ENCODE measurements at places on chromosomes 1 and 21.

GRCh38 chr1:98565951-98566350 lies 95.6 kb upstream of the SNX7 start:
- DNase-seq, result no peak

GRCh38 chr1:160553778-160554177 lies 25.5 kb downstream of the CD84 start:
- DNase-seq, result no peak

DNA sequence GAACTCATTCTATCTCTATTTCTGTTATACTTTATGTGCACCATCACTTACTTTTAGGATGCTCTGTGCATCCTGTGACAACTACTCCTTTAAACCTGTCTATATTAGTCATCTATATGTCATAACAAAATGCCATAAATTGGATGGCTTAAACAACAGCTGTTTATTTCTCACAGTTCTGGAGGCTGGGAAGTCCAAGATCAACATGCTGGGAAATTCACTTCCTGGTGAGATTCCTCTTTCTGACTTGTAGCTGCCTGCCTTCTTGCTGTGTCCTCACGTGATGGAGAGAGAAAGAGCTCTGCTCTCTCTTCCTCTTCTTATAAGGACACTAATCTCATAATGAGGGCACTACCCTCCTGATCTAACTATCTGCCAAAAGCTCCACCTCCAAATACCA lies 62.3 kb upstream of the RCOR3 start:
- no peak for DNase-seq

DNA sequence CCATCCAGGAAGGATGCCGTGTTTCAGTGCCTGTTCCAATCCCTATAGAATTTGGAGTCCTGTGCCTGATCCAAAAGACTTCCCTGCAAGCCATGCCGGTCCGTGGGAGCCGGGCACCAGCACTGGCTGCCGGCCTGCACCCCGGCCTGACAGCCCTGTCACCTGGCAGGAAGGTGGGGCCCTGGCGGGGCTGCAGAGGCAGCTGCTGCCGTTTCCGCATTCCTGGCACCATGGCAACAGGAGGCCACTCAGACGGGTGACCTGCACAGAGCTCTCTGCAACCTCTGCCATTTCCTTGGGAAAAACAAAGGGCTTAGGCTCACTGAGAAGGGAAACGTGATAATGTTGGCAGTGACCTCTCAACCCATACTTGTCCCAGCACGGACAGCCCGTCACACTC lies 63.2 kb upstream of the TMEM51 start:
- no peak for DNase-seq

DNA sequence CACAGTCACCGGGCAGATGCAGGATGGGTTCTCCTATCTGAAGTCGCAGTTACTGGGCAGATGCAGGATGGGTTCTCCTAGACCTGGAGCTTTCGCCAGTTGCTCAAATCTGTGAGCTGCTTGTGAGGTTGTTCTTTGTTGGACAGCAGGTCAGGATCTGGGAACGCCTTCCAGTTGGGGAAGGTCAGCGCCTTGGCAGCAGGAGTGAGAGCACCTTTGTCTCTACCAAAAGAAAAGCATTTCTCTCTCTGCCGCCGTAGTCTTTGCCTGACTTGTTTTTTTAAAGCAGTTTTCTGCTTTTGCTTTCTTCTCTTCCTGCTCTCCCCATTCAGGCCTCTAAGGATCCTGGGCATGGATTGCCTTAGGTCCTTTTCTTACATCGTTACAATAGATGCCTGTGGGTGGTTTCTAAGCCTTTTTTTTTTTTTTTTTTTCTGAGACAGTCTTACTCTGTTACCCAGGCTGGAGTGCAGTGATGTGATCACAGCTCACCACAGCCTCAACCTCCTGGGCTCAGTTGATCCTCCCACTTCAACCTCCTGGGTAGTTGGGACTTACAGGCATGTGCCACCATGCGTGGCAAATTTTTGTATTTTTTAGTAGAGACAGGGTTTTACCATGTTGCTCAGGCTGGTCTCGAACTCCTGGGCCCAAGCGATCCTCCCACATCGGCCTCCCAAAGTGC lies 15.7 kb downstream of the PEX14 start:
- DNase-seq, result no peak

DNA sequence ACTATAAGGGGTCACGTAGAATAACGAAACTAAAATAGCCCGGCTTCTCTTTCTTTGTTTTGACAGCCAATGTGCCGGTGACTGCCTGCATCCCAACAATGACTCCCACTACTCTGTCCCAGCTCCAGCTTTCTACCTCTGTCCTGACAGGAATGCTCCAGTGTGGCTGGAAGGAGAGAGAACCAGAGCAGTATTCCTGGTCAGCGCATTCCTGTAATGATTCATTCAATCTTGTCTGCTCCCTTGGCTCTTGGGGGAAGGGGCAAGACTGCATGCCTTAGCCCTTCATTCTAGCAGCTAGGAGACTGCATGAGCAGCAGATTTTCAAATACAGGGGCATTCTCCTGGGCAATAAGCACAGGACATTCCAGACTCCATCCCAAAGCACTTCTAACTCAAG lies 132.1 kb upstream of the PRMT6 start:
- no peak for DNase-seq

Measured in activated CD4-positive, alpha-beta T cell treated with anti-CD3 and anti-CD28 coated beads, Interleukin-2, Interleukin-6, amounts not matched to agents 100 ng/mL and 50 ng/mL, durations not matched to agents 16 hours and 8 hours (primary cell).